ENCODE measurements at places on chromosomes 7 and 10.

GRCh38 chr7:146655928-146656797 is 539.6 kb downstream of the CNTNAP2 start:
- peak; percentile 82 for DNase-seq

GRCh38 chr7:139471740-139472353 is 11.6 kb downstream of the KLRG2 start:
- no peak for DNase-seq

DNA sequence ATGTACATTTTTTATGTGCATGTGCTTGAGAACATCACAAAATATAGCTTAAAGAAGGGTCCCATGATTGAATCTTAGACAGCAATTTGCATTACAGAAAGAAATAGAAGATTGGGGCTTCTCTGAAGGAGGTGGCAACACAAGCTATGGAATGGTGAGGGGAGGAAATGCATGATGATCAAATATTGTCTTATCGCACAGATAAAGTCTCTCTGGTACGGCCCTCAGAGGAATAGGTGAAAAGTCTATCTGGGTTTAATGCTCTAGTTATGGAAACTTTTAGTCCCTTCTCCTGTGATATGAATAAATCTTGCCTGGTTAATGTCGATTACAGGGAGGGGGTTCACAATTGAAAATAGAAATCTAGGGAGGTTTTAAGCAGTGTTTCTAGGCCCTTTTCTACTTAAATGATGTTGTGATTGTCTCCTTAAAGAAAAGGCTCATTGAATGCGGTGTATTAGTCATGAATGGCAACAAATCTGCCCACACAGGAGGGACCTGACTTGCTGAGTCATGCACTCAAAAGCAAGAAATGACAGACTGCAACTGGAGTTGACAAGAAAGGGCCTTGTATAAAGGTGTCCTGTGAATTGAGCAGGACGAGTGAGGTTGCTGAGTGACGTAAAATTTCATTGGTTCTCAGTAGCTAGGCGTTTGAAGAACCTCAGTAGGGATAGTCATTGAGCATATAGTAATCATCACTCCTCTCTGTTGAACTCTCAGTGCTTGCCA is 133.4 kb upstream of the CSTF2T start:
- DNase-seq, result no peak

GRCh38 chr7:82141427-82141826 is 302.1 kb downstream of the CACNA2D1 start:
- no peak for DNase-seq

DNA sequence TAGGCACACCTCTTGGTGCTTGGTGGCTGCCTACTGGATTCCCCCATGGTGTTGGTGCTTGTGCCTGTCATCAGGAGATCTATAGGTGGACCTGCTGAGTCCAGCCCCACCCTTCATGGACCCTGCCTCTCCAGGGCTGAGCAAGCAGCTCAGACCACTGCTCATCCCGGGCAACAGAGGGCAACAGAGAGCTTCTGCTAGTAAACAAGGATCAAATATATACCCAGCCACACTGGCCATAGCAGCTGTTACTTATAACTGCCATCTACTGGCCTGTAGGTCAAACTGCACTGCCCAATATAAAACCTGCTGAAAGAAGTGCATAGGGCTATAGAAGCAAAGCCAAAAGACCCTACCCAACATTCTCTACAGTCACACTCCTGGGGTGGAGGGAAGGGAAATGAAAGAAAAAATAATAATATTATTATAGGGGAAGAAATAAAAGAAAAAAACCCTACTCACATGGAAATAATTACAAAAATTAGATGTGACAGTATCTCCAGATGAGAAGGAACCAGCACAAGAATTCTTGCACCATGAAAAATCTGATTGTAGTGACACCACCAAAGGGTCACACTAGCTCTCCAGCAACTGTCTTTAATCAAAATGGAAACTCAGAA is 54.9 kb upstream of the ZNF800 start:
- DNase-seq, result peak; percentile 79

DNA sequence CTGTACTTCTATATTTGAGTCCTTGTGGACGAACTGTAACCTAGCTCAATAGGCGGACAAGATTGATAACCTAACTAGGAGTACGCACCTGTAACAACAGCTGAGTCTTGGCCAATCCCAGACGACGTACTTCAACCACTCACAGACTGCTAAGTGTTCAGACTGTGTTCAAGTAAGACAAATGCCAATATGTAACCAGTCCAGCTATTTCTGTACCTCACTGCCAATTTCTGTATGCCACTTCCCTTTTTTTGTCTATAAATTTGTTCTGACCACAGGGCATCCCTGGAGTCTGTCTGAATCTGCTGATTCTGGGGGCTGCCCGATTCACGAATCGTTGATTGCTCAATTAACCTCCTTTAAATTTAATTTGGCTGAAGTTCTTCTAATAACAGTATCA is 32.2 kb downstream of the HACD1 start:
- DNase-seq, result peak; percentile 78

- no peak for DNase-seq
Measured at GRCh38 chr10:14062528-14063260, 268.0 kb downstream of the FRMD4A start.

DNA sequence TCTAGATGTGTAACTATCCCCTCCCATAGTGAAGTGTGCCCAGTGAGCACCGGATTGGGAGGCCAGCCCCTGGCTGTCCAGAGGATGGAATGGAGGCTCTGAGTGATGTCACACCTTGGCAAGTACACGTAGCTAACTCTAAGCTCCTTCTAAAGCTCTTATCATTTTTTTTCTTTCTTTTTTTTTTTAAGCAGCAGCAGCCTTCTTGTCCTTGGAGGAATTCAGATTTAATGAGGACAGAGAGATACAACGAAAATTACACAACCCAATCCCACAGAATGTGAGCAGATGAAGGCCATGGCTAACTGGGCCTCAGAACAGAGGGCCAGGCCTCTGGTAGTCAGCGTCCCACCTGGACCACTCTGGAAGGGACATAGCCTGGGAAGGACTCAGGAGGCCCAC is 11.3 kb downstream of the TNS3 start:
- no peak for DNase-seq

GRCh38 chr10:73905256-73906020 is 5.5 kb upstream of the PLAU start:
- DNase-seq, result no peak

GRCh38 chr10:43166880-43167497 is 28.7 kb downstream of the CSGALNACT2 start:
- DNase-seq, result no peak

DNA sequence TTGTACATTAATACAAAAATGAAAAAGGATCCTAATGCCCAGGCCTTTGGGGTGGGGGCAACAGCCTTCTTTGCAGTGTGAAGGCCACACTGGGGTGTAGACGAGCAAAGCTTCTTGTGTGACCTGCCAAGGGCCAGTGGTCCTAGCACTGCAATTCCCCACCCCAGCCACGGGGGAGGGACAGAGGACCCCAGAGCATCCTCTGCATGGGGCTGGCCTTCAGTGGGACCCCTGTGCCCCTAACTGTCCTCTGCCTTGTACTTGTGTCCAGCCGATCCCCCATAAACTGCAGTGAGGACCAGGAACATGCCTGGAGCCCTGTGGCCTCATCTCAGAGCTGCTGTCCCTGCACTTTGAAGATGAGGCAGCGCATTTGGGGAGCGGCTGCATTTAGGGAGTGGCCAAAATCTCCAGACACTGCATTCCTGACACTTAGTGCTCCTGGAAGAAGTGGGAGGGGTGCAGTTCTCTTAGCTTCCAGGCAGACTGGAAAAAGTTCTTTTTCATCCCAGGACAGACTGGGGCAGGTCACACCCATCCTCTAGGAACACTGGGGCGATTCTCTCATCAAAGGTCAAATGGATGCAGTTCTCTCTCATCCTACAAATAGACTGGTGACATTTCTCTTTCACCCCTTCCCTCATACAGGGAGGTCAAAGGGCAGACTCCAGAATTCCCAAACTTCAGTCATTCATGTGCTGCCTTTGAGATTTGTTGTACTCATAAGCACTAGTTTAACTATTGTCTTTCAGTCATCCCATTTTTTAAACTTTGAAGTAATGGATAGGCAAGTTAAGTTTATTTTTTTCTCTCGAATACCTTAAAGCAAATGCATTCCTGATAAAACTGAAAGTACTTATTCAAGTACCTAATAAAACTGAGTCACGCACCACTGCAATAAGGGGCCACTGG is 922 bp upstream of the MYO1G start:
- DNase-seq, result no peak

GRCh38 chr7:101522021-101522420 is 107.1 kb downstream of the MYL10 start:
- no peak for DNase-seq

GRCh38 chr7:7808156-7808555 is 89.7 kb upstream of the RPA3 start:
- DNase-seq, result no peak

DNA sequence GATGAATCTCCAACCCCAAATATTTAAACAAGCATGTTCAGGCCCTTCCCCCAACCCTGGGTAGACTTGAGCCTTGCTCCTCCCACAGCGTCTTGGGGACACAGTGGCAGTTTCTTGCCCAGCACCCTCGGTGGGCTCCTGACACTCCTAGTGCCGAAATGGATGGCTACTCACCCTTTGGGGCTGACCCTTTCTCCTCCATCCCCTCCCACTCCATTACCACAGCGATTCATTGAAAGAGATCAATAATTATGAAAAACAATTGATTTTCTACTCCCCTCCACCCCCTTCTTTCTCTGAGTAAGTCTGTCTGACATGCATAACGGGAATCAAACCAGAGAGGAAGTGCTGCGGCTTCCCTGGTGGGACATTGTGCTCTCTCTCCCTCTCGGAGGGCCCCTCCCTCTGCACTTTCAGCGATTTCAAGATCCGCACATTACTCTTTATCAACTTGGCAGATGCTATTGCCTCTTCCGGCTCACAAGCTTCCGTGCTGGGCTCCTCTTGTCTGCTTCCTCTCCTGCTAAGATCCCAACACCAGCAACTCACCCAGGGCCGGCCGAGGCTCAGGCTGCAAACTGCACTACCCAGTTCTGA is 79.0 kb upstream of the PLXNA4 start:
- DNase-seq, result peak; percentile 98

GRCh38 chr7:71784180-71784579 is 628.0 kb downstream of the CALN1 start:
- no peak for DNase-seq

GRCh38 chr7:98877692-98878364 is 504 bp upstream of the TRRAP start:
- DNase-seq, result no peak

DNA sequence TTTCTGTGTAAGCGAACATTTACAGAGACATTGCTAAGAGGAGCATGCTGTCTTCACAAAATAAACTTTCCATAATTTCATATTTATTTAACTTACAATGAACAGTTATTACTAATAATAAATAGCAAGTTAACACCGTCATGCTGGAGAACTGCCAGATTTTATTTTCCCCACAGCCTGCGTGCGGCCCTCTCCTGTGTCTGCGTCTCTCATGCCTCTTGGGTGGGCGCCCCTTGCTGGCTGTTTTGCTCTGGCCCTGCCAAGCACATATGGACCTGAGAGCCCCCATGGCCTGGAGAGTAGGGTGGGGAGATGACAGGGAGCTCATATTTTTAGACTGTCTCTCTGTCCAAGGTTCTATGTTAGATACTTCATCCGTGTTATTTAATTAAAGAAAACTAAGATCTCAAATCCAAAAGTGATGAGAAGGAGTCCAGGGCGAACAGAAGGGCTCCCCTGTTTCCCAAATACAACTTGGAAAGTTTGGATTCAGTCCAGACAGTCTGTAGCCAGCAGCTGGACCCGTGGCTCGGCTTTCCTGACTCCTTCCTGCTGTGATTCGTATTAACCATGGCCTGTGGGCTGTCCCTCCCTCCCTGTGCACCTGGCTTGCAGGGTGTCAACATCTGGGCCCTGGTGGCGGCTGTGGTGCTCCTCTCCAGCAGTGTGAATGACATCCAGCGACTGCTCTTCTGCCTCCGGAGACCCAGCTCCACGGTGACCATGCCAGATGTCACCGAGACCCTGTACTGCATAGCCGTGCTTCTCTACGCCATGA is 20.5 kb downstream of the FBH1 start:
- DNase-seq, result no peak

DNA sequence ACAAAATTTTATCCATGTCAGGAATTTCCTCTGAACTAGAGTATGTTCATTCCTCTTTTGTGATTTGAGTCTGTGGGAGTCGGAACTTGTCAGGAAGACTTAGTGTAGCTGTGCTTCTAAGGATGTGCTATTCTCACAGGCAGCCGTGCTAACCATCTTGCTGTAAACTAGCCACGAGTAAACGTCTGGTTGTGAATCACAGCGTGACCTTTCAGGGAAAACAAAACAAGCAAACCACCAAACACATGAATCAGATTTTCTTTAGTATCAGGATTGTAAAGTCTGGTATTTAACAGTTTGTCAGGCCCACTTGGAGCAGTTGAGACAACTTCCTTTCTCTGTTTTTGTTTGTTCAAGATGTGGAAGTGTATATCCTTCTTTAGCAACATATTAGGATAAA is 32.0 kb downstream of the AUTS2 start:
- no peak for DNase-seq

DNA sequence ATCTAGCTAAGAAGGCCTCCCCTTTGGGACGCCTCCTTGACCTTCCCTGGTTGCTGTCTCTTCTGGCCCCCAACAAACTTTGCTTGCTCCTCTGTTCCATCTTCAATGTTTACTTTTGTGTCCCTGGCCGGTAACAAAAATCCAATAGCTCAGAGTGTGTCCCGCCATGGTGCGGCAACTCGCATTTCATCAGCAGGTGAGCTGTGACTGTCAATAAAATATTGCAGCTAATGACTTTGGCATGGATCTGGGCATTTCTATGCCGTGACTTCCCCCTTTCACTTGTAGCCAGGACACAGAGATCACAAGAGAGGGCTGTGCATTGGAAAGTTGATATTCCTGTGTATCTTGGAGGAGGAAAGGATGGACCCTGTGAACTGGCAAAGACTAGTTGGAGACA is 317.6 kb downstream of the RPS24 start:
- no peak for DNase-seq

DNA sequence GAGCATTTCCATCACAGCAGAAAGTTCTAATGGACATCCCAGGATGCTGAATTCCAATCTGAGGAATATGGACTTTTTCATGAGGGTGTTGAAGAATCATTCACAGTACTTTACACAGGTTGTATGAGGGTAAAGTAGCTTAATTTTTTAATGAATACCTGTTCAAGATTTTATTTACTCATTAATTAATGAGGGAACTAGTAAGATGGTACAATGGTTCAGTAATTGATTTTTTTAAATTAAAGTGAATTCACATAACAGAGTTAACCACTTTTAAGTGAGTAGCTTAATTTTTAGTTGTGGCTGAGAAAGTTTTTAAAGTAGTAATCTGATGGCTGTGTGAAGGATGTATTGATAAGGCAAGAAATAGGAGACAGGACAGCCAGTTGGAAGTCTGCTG is 266.5 kb downstream of the GFRA1 start:
- no peak for DNase-seq

DNA sequence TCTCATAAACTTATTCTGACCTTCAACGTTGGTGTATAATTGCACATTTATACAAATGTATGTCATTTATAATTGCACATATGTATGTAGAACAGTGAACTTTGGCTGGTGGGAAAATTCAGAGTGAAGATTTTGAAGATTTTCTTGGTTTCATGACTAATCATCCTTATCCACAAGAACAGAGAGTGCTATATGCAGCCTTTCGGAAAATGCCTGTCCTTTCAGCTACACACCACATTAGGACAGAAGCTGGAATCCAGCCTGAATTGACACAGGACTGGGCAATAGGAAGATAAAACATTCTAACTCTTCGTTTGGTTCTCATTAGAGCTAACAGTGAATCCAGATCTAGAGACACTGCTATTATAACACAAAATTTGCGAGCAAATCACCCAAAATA is 166.2 kb downstream of the PDE1C start:
- DNase-seq, result no peak
